ENCODE measurements at places on chromosomes 3 and 15.

DNA sequence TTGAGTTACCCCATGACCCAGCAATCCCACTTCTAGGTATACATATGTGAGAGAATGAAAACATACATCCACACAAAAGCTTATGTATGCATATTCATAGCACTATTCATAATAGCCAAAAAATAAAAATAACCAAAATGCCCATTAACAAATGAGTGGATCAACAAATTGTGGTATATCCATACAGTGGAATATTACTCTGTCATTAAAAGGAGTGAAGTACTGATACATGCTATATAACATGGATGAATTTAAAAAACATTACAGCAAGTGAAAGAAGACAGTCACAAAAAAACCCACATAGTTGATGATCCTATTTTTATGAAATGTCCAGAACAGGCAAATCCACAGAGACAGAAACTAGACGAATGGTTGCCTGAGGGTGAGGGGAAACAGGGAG, 5.2 kb downstream of the C3orf20 start:
- no peak for DNase-seq

- DNase-seq, result no peak
Observed at GRCh38 chr15:35545316-35545823, 595 bp downstream of the DPH6 start.

DNA sequence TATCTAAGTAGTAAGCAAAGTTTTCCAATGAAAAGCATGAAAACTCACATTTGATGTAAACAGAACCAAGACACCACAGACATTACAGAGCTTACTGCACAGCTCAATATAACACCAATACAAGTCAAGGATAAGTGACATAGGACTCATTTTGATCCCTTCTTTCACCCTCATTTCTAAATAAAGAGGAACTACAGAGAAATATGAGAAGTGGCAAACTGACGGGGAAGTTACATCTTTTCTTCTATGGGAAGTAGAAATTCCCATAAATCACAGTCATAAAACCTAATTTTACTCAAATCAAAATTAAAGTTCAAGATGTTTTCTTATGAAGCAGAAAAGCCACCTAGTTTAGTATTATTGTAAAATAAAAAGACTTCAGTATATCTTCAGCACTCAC, 3.8 kb downstream of the ATG3 start:
- DNase-seq, result no peak

- no peak for DNase-seq
Observed at GRCh38 chr3:192825216-192825615, 92.4 kb downstream of the MB21D2 start.

- peak; percentile 53 for DNase-seq
Observed at GRCh38 chr3:126056681-126057500, 27.0 kb downstream of the SLC41A3 start.

GRCh38 chr3:72722930-72723726, 125.1 kb downstream of the SHQ1 start:
- peak; percentile 27 for DNase-seq
